Stimulated activated CD4-positive, alpha-beta T cell treated with anti-CD3 and anti-CD28 coated beads, Interleukin-1b, Interleukin-23, amount 100 ng/mL, for 24 hours (primary cell): ENCODE measurements at places on chromosomes 11 and 22.

DNA sequence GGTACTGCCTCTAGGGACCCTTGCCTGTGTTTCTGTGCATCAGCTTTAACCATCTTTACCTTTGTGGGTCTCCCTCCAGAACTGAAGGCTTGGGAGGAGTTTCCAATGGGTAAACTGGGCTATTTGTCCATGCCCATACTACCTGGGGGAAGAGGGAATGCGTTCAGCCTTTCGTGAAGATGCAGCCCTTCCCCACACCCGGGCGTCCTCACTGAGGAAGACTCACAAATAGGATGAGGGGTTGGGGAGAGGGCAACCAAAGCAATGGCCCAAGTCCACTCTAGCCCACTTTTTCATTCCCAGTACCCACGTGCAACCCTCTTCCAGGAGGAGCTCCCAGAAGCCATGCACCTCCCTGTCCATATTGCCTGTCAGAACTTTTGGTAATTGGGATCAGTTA is 61.8 kb upstream of the ADA2 start:
- DNase-seq = no peak

DNA sequence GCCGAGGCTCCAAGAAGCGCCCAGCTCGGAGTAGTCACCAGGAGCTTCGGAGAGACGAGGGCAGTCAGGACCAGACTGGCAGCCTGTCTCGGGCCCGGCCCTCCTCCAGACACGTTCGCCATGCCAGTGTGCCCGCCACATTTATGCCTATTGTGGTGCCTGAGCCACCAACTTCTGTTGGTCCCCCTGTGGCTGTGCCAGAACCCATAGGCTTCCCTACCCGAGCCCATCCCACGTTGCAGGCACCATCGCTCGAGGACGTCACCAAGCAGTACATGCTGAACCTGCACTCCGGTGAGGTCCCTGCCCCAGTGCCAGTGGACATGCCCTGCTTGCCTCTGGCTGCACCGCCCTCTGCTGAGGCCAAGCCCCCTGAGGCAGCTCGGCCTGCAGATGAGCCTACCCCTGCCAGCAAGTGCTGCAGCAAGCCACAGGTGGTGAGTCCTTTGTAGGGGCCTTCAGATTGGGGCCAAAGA is 3.4 kb downstream of the ARHGEF17 start:
- no peak for DNase-seq

DNA sequence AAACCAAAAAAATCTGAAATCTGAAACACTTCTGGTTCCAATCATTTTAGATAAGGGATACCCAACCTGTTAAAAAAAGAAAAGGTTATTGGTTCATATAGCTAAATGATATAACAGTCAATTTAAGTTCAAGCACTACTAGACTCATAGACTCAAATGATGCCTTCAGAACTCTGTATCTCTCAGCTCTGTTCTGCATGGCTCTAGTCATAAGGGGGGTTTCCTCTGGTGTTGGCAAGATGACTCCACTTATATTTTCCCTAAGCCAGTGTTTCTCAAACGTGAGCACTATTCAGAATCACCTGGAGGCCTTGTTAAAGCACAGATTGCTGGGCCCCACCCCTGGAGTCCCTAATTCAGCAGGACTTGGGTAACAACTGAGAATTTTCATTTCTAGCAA is 11.5 kb upstream of the RRAS2 start:
- DNase-seq = no peak

DNA sequence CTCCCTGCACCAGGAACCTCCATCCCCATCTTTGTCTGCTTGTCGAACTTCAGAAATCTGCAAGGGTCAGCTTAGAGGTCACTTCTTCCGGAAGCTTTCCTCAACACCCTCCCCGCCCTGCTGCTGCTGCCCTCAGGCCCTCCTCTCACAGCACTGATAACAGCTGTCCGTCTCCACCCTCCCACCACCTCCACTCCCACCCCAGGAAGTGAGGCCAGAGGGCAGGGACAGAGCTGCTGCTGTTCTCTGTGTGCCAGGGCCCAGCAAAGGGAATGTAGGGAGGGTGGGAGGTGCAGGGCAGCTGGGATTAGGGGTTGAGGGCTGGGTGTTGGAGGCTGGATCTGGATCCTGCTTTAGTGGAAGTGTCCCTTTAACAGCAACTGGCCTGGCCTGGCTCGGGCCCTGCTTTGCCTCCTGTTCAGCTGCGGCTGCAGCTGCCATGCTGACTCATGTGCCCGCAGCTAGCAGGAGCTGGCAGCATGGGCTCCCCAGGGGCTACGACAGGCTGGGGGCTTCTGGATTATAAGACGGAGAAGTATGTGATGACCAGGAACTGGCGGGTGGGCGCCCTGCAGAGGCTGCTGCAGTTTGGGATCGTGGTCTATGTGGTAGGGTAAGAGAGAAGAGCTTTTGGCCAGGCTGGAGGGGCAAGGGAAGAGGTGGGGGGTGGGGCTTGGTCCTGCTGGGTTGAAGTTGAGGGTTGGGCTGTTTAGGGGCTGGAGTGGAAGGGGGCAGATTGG is at the start of gene P2RX6:
Gene P2RX6 (plus strand): TSS at position 440 of the 740 bp plus-strand sequence. CDS start 10 bp downstream, at position 450.
- DNase-seq = no peak

DNA sequence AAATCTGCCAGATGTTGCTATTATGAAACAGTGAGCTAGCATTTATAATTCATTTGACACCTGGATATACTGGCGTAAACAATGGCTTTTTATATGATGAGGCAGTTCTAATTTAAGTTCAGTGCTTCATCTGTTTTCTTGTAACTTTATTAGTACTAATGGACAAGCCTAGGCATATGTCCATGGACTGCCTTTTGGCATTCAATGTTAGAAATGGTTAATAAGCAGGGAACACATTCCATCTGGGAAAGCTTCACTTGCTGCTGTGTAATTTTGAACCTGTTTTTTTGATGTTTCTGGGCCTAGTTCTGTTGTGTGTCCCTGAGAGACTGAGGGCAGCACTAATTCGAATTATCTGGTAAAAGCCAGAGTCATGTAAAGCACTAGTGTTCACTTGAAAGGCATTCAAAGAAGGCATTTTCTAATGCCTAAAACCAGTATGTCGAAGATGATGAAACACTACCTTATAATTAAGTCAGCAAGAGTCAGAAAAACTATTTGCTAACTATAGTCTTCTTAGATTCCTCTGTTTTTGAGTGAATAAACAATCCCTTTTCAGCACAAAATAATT is 138.5 kb downstream of the SWAP70 start:
- DNase-seq = no peak

- DNase-seq = no peak
Measured at GRCh38 chr11:100941033-100941432, 188.6 kb downstream of the PGR start.

- no peak for DNase-seq
Measured at GRCh38 chr11:924406-925157, 1.1 kb upstream of the AP2A2 start.

- no peak for DNase-seq
Measured at GRCh38 chr22:23514322-23515038, 65.6 kb downstream of the IGLL1 start.

DNA sequence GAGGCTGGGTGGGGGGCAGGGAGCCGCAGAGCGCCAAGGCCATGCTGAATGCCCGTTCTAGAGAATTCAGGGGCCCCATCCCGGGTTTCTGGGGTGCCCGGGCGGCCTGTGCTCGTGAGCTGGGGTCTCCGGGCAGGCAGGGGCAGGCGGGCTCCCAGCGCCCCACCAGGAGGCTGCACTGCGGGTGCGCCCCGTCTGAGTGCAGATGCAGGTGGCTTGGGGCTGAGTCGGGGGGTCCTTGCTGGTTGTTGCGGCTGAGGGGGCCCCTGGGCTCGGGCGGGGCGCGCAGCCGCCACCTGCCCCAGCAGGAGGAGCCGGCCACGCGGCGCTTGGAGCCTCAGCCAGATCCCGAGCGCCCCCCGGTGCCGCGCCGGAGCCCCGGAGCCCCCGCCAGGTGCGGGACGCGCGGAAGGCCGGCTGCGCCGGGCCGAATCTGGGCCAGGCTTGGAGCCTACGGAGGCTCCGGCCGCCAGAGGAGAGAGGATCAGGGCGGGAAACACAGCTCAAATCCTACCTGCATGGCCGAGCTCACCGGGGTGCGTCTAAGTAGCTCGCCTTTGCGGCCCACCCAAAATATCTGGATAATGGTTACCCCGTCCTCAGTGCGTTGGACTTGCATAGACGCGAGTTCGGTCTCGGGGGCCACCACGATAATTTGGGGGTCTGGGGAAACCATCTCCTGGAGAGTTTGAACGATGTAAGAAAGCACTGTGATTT is 590 bp upstream of the IGF2 start:
- DNase-seq = no peak

- DNase-seq = no peak
Measured at GRCh38 chr11:65591939-65592857, 3.4 kb downstream of the KCNK7 start.

GRCh38 chr11:70876685-70877084 is 375.7 kb downstream of the SHANK2 start:
- no peak for DNase-seq

- no peak for DNase-seq
Measured at GRCh38 chr11:87281496-87281895, 243.8 kb downstream of the TMEM135 start.

- no peak for DNase-seq
Measured at GRCh38 chr22:45587638-45588505, 83.8 kb upstream of the ATXN10 start.

- no peak for DNase-seq
Measured at GRCh38 chr22:26033586-26033985, 135.7 kb upstream of the SEZ6L start.

- no peak for DNase-seq
Measured at GRCh38 chr11:93819966-93820695, 30.3 kb downstream of the VSTM5 start.

DNA sequence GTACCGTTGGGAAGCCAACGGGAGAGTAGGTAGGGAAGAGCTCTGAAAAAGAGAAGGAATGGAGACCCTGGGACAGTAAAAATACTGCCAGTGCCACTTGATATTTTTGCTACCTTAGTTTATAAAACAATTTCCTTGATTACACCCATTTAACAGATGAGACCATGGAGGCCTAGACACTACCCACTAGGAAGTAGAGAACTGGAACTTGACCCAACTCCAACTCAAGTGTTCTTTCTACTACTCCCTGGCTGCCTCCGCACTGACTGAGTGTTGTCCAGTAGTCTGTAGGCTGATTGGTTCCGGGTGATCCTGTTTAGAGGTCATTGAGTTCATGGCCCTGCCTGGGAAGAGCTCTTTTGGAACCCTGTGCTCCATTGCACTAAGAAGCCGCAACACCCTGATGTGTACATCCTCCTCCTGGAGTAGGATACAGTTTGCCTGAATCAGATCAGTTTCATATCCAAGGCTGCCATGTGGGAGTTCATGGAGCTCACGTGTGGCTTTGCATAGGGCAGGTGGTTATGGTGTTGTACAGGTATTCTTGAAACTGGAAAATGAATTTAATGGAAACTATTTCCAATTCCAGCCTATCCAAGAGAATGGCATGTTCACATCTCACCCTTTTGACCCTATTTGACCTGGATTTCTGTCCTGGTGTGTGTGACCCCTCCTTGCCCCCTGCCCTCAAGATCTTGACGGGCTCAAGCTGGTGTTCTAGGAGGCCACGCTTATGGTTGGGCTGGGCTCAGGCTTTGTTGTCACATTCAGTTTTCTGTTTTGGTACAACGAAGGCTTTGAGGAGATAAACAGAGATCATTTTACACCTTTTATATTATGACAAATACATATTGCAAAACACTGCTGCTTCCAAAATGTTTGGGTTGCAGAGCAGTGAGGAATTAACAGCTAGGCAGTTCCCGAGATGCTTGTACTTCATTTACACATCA is 102.2 kb upstream of the NNMT start:
- DNase-seq = no peak

DNA sequence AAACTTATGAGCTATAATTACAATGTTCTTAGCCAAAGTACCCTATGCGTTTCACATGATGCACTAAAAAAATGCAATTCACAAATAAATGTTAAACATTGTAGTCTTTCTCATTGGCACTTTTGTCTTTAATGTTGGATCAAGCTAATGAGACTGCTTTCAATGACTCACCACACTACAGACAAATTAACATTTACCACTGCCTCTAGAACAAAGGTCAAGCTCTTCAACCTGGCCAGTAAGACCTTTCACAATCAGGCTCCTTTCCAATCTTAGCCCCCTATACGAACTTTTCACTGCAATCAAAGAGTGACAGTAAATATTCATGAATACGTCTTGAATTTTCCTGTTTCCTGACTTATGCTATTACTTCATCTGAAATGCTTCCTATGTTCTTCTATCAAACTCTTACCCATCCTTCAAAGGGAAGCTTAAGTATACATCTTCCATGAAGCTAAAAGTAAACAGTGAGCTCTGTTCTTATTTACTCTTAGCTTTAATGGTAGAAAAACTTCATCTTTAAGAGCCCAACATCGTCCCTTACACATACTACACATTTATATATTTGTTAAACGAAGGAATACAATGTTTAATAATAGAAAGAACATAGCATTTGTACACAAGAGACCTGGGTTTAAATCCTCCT is 326.6 kb upstream of the PITPNB start:
- no peak for DNase-seq

DNA sequence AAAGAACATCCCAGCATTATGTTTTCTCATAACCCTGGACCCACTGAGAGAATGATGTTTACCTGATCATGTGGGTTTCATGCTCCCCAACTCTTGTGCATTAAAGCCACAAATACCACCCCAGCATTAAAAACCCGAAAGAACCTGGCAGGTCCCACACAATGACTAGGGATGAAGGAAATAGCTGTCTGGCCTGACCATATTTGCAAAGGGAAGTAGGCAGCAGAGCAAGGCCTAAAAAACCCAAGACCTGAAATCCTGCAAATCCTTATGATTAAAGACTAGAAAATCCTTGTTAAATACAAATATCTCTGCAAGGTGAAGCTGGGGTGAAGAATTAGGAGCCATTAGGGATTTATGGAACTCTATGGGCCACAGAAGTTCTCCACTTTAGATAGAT is 23.7 kb downstream of the PAK1 start:
- DNase-seq = no peak

GRCh38 chr22:41360126-41360525 is 21.6 kb upstream of the TEF start:
- no peak for DNase-seq

DNA sequence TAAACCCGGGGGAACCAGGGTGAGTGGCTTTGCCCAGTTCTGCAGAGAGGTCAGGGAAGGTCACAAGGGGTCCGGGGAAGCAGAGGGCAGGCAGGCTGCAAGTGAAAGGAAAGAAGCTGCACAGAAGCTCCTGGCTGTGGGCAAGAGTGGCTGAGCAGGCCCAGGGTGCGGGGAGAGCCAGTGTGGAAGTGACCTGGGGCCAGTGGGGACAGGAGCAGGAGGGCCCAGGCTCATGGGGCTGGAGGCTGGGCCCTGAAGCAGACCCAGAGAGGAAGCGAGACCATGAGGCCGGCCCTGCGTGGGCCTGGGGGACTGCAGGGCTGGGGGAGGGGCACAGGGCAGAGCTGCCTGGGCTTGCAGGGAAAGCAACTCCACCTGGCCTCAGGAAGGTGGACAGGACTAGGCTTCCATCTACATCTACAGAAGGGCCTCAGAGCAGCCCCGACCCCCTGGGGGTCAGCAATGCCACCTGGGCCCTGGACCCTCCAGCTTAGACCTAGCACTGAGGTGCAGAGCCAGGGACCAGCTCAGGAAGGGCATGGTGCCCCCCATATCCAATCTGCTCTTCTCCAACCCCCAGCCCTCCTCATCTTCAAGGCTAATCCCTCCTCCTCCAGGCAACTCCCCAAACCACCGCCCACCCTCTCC is 11.6 kb downstream of the IGF2 start:
- no peak for DNase-seq

- DNase-seq = no peak
Measured at GRCh38 chr11:47961383-47961782, 19.0 kb upstream of the PTPRJ start.

- no peak for DNase-seq
Measured at GRCh38 chr11:60165951-60166350, 16.9 kb downstream of the MS4A6A start.
